Activated CD4-positive, alpha-beta T cell treated with anti-CD3 and anti-CD28 coated beads, Interleukin-2, Interleukin-6, amounts not matched to agents 100 ng/mL and 50 ng/mL, durations not matched to agents 16 hours and 8 hours (primary cell): ENCODE measurements at places on chromosomes 4 and X.

GRCh38 chr4:41609851-41610250 is 71.9 kb downstream of the LIMCH1 start:
- no peak for DNase-seq

GRCh38 chr4:15100994-15101695 is 98.9 kb downstream of the CPEB2 start:
- no peak for DNase-seq

DNA sequence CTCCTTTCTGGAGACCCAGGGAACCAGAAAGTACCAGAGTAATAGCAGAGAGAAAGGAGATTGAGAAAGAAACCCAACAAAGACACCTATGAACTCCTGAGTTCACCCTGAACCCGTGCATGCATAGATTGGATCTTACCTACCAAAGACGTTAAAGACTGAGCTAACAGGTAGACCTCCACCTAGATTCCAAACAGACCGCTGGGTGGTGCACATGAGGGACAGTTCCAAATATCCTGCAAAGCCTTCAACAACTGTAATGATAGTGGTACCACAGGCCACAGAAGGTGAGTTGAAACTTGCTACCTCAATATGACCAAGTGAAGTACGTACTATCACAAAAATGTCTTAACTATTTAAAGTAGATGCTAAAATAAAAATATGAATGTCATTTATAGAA is 34.0 kb upstream of the NR0B1 start:
- no peak for DNase-seq

GRCh38 chrX:10356979-10357378 is 200.2 kb downstream of the CLCN4 start:
- DNase-seq, result peak; percentile 42

- DNase-seq, result no peak
These were observed 43.3 kb downstream of the TMEM165 start for GRCh38 chr4:55439023-55439422.

- DNase-seq, result peak; percentile 5
These were observed 14.9 kb downstream of the VBP1 start for GRCh38 chrX:155231163-155231562.

DNA sequence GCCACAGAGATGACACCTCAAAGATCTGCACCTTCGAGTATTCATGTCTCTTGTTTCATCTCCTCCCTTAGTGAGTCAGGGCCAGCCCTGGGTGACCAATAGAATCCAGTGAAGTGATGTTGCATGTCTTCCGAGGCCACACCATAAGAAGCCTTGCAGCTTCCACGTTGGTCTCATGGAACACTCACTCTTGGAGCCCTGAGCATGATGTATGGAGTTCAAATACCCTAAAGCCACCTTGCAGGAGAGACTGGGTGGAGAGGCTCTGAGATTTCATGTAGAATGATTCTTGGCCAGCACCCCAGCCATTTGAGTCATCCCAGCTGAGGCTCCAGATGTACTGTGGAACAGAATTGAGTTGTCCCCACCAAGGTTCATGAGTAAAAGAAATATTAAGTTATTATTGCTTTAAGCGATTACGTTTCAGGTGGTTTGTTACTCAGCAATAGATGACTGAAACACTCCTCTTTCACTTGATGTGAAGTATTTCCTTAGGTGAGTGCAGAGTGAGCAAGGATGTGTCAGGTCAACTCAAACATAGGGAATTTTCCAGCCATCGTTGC is 5.0 kb upstream of the RP2 start:
- peak; percentile 8 for DNase-seq

DNA sequence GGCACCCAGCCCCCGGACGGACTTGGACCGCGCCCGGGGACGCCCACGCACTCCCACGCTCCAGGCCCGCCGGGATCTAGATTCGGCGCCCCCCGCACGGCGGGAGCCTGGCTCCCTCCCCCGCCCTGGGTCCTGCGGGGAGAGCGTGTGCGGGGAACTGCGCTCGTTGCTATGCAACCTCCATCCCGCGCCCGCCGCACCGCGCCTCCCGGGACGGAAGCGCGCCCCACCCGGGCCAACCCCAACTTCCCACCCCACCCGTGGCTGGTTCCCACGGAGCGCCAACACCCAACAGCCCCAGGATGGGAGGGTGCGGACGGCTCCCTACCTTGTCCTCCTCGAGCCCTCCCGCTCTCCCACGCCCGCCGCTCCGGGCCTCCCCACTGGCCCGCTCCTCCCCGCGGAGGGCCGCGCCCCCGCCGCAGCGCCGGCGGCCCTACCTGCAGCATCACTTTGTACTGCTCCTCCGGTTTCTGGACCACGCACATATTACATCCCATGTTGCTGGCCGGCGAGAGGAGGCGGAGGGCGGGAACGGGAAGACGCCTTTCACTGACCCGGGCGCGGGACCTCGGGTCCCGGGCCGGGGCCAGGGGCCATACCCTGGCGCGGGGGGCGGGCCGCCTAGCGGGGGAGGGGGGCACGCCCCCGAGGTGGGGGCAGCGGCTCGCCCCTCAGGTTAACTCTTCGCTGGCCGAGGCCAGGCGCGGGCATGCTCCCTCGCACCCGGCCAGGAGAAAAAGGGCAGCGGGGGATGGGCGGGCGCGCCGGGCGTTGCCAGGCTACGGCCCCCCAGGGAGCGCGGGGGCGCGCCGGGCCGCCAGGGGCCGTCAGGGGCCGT is at the start of gene PDZD4:
Gene PDZD4 (minus strand): TSS at position 746 of the 841 bp plus-strand sequence. CDS start 246 bp downstream, at position 500.
- no peak for DNase-seq

- DNase-seq, result peak; percentile 20
These were observed 24.2 kb downstream of the SMC1A start for GRCh38 chrX:53398216-53398615.

GRCh38 chr4:151568966-151569365 is 160.0 kb downstream of the FHIP1A start:
- DNase-seq, result no peak
